ENCODE measurements at places on chromosomes 7 and 10.

DNA sequence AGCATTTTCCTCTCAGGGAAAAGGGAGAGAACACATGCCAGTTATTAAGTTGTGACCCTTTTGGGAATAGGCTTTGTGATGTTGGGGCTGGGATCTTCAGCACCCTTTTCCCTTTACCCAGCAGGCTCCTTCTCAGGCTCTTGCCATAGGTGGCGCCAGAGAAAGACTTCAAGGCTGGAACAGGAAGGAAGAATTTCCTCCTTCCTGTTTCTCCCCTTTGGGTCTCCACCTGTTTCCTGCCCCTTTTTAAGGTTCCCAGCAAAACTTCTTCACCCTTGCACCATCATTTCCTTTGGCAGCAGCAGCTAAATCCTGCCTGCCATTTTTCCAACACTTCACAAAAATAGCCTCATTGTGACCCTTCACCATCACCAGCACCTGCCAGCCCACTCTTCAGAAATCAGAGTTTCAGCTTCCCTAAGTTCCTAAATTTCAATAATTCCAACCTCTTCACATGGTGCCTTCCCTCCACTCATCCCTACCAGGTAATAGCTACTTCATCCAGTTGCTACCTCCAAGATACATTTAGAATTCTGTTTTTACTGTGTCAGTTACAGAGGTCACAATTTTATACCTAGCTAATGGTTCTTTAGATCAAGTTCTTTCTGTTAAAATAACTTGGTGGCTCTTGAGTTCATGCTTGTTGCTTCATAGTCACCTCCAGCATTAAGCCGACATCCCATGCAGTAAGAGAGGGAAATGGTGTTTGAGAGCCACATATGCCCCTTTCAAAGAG, 22.4 kb upstream of the FOXK1 start:
- DNase-seq: no peak

DNA sequence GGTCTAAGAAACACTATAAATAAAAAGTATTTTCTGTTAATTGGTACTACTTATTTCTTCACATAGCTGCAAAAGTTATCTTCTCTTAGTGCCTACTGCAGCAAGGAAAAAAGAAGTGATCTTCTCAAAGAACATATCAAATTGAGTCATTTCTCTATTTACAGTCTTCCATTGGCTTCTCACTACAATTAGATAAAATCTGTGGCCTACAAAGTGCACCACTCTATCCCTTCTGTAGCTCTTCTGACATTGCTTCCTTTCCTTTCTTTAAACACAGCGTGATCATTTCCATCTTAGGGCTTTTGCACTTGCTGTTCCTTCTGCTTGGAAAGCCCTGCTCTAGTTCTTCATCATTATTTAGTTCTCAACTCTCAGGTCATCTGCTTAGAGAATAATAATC, 44.7 kb downstream of the MXI1 start:
- no peak for DNase-seq

DNA sequence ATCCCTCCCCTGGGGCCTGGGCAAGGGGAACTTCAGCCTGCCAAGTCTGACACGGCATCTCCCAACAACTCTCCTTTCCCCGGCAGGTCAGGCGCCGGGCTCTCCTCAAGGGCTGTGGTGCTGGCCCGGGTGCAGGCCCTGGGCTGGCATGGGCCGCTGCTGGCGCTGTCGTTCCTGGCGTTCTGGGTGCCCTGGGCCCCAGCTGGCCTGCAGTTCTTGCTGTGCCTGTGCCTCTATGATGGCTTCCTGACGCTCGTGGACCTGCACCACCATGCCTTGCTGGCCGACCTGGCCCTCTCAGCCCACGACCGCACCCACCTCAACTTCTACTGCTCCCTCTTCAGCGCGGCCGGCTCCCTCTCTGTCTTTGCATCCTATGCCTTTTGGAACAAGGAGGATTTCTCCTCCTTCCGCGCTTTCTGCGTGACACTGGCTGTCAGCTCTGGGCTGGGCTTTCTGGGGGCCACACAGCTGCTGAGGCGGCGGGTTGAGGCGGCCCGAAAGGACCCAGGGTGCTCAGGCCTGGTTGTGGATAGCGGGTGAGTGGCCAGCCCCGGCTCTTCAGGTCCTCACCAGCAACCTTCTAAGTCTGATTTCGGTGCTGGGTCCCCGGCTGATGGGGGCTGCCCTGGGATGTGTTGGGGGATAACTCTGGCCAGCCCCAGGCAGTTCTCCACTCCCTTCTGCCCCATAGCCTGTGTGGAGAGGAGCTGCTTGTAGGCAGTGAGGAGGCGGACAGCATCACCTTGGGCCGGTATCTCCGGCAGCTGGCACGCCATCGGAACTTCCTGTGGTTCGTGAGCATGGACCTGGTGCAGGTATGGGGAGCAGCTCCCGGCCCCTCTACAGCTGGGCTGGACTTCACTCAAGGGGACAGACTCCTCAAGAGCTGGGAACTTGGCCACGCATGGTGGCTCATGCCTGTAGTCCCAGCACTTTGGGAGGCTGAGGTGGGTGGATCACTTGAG, 19.5 kb upstream of the C10orf95 start:
- DNase-seq: no peak

GRCh38 chr10:30531751-30532530, 97.6 kb downstream of the LYZL2 start:
- DNase-seq: no peak

GRCh38 chr10:74167443-74167842, 16.4 kb downstream of the ADK start:
- DNase-seq: no peak

DNA sequence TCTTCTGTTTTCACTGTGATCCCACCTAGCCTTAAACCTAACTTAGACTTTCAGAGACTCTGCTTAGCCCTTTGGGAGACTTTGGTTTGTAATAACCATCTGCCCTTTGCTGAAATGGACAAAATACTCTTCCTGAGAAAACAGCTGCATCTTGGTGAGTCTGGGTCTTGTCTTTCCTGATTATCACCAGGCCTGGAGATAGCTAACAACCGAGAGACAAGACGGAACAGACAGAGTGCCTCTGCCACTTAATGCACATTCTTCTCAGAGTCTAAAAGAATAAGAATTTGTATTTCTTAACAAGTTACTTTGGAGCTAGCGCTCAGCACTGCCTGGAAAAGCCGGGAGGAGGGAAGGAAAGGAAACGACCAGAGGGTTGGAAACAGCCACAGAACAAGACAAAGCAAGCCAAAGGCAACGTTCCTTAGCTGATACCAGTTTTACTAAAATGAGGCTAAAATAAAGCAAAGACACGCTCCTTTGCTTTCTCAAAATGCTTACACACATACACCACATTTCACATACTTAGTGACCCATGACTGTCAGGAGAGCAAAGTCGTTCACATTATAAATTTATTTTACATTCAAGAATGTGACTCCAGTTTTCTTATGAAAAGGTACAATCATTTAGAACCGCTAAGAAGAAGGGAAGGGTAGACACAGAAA, 70.3 kb upstream of the DGKI start:
- no peak for DNase-seq

GRCh38 chr10:29957907-29958331, 101.5 kb downstream of the JCAD start:
- no peak for DNase-seq

DNA sequence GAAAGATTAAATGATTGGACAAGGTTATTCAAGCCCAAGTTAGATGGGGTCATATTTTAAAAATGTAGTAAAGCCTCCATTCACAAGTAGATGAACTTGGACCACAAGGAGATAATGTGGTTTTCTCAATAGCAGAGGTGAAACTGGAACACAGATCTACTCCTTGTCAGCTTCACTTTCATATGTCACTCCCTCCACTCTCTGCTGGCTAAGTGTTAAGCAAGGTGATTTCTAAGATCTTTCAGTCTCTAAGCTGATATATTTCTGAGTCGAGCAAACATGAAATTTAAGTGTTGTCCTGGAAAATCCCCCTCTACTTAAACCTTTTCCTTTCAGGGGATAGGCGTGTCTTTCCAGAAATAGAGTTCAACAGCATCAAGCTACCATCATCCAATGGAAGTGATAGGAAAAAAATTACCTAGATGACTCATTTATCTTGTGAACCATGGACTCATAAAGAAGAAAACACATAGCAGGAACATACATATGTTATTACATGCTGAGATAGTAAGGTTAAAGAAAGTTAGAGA, 275.0 kb downstream of the PTEN start:
- DNase-seq: no peak

DNA sequence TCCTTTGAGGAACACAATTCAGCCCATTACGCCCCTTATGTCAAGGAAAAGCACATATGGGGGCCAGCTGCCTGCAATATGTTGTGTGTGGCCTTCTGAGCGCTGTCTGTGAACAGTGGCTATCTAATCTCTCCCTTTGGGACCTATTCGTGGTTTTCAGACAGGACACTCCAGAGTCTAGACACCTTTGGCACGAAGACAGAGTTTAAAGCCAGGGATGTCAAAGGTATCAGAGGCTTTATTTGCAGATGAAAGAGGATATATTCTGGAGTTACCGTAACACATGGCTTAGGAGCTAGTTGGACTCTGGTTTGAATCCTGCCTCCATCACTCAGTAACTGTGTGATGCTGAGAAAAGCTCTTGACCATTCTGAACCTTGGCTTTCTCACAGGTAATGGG, 14.8 kb upstream of the EEPD1 start:
- DNase-seq: no peak

- no peak for DNase-seq
Measured at GRCh38 chr7:4799508-4800268, 24.3 kb downstream of the AP5Z1 start.

- no peak for DNase-seq
Measured at GRCh38 chr7:79528421-79528820, 75.0 kb upstream of the MAGI2 start.

GRCh38 chr10:6463366-6463765, 116.7 kb downstream of the PRKCQ start:
- no peak for DNase-seq

DNA sequence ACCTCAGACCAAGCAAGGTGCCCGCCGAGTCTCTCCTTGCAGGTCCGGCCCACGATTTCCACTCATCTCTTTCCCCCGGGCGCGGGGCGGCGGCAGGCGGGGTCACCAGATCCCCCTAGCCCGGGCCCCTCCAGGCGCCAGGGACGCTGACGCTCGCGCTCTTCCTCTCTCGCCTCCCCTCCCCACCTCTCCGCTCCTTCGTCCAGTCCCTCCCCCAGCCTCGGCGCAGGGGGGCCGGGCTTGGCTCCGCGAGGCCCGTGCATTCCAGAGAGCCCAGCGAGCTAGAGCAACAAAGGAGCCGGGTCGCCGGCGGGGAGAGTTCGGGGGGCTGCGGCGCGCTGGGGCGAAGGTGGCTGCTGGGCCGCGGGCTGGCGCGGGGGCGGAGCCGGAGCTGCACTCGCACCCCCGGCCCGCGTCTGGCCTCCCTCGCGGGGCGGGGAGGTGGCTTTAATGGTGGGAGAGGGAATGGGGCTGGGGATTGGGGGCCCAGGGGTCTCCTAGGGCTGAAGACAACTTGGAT, at the start of gene SMO:
Gene SMO, plus strand, starts transcription at position 262 of the 520 bp plus-strand sequence. CDS start 519 bp downstream, outside the sequence.
- DNase-seq: no peak

GRCh38 chr10:80674809-80675208, 137.1 kb downstream of the SH2D4B start:
- DNase-seq: no peak

DNA sequence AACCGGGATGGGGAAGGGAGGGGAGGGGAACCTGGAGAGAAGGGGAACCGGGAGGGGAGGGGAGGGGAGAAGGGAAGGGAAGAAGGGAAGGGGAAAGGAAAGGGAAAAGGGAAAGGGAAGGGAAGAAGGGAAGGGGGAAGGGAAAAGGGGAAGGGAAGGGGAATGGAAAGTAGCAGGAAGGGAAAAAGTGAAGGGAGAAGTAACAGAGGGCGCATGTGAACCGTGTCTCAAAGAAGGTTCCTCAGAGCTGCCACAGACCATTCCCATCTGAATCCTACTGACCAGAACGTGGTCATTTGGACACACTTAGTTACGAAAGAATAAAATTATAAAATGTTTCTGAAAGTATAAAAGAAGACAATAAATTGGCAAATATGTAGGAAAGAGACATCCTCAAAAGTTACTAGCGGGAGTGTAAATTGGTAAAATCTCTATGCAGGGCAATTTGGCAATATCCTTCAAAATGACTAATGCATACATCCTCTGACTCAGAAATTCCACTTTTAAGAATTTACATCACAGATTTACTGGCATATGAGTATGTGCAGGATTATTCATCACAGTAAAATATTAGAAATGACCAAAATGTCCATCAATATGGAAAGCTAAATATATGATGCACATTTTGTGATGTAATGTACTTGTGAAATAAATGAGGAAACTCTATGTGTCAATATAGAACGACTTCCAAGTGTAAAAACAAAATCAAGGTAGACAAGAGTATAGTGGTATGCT, 12.9 kb downstream of the C10orf67 start:
- DNase-seq: no peak

GRCh38 chr10:96074776-96075175, 31.4 kb downstream of the CCNJ start:
- DNase-seq: no peak

- DNase-seq: no peak
Measured at GRCh38 chr10:3109633-3110032, 42.3 kb downstream of the PFKP start.

GRCh38 chr7:362402-363096, 72.6 kb downstream of the FOXL3 start:
- no peak for DNase-seq

DNA sequence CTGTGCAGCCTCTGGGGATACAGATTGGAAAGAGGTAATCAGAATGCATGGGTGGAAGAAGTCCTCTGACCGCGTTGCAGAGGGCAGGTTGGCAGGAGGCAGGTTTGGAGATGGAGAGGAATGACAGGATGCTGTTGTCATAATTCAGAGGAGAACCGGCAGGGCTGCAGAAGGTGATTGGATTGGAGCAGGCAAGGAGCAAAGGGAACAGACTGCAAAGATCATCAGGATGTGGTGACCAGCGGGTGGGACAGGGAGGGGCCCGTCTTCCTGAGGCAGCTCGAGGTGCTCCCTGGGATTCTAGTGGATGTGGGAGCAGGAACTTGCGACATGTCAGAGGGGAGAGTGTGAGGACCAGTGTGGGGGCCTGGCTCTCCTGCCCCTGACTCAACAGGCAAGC, 78.5 kb upstream of the PPIF start:
- no peak for DNase-seq

- no peak for DNase-seq
Measured at GRCh38 chr7:144391014-144391413, 12.5 kb downstream of the NOBOX start.

- DNase-seq: no peak
Measured at GRCh38 chr10:50929670-50930069, 44.2 kb upstream of the A1CF start.

GRCh38 chr7:105675934-105676371, 94.7 kb upstream of the EFCAB10 start:
- no peak for DNase-seq

DNA sequence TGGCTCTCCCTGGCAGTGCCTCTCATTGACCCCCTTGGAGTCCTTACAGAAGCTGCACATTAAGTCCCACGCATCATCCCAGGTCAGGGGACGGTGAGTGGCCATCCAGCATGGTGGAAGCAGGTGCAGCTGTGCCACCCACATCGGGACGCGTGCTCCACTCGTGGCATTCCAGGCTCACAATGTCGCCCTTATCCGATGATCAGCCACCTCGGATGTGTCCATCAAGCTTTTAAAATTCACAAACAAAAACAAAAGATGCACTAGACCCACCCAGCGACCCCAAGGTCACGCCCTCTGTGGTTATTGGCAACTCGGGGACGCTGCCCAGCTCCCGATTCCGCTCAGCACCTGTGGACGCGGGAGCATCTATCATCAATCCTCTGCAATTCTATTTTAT, 530.9 kb downstream of the PTPRN2 start:
- DNase-seq: no peak

Measured in NCI-H1048 (cell line).